ENCODE measurements at places on chromosomes 12 and 14. TPM values are rescaled to one million over a fixed set of nuclear protein-coding genes. Genes with fewer than 3 reads are reported as not detected.

Gene PRKD1
- total RNA-seq: 12.8 TPM

GRCh38 chr12:5242440-5242839 lies 189.5 kb upstream of the NTF3 start:
- DNase-seq: no peak
- no peaks in the 10 kb centered on the region for H3K36me3 ChIP-seq
- no peak overlapping the region for H3K27ac ChIP-seq
- H3K27me3 ChIP-seq: no peaks in the 10 kb centered on the region
- H3K4me3 ChIP-seq: no peak overlapping the region
- H3K4me1 ChIP-seq: no peaks in the 10 kb centered on the region

DNA sequence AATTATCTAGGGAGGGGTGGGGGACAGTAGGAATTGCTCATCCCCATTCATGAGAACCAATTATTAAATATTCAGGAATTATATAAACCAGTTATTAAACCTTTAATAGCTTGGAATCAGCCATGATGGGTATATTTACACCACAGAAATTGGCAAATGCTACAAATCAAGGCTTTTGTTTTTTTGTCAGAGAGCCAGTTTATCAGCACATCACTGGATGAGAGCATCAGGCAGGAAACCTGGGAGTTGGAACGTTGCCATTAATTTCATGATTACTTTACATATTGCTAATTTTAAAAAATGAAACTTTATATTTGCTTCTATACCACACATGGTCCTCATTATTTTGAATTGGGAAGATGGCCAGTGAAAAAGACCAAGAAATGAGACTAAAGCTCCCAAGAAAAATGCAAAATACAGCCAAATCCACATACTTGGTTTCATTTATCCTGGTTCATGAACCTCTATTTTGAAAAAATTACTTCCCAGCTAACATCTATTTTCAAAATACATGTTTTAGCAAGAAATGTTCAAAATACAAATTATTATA lies 48.4 kb downstream of the ATL1 start:
- no peak for DNase-seq
- H3K4me3 ChIP-seq: no peak overlapping the region
- H3K27me3 ChIP-seq: no peaks in the 10 kb centered on the region
- no peaks in the 10 kb centered on the region for H3K4me1 ChIP-seq

GRCh38 chr14:59339524-59340330 lies 125.5 kb downstream of the GPR135 start:
- H3K27me3 ChIP-seq: no peaks in the 10 kb centered on the region
- no peak for DNase-seq
- peak overlapping the region; percentile 83 for H3K27ac ChIP-seq
- H3K4me1 ChIP-seq: peaks cover 100% of the 10 kb centered on the region

- H3K36me3 ChIP-seq: no peaks in the 10 kb centered on the region
- no peak overlapping the region for H3K27ac ChIP-seq
- DNase-seq: no peak
- no peak overlapping the region for H3K4me3 ChIP-seq
- peaks cover 36% of the 10 kb centered on the region for H3K27me3 ChIP-seq
Measured at GRCh38 chr12:125287155-125287847, 222.1 kb downstream of the AACS start.

GRCh38 chr12:59808317-59808910 lies 212.6 kb downstream of the SLC16A7 start:
- no peak overlapping the region for H3K4me3 ChIP-seq
- H3K4me1 ChIP-seq: peaks cover 4% of the 10 kb centered on the region
- H3K27ac ChIP-seq: no peak overlapping the region
- no peaks in the 10 kb centered on the region for H3K27me3 ChIP-seq
- no peak for DNase-seq

- H3K27me3 ChIP-seq: no peaks in the 10 kb centered on the region
- no peak for DNase-seq
- no peak overlapping the region for H3K27ac ChIP-seq
- H3K36me3 ChIP-seq: peaks cover 42% of the 10 kb centered on the region
- H3K4me3 ChIP-seq: no peak overlapping the region
- H3K4me1 ChIP-seq: peaks cover 29% of the 10 kb centered on the region
Measured at GRCh38 chr14:51999084-51999483, 9.7 kb downstream of the RTRAF start.

Data from esophagus muscularis mucosa (tissue), 4 donors.